Fibroblast of villous mesenchyme (primary cell): ENCODE measurements at places on chromosomes 16 and 17. TPM values are rescaled to one million over a fixed set of nuclear protein-coding genes. Genes with fewer than 3 reads are reported as not detected.
A peak's percentile ranks its signal among the peaks of the same experiment; 100 is the strongest.

GRCh38 chr17:8924595-8924994, 40.9 kb downstream of the PIK3R5 start:
- no peak for DNase-seq

DNA sequence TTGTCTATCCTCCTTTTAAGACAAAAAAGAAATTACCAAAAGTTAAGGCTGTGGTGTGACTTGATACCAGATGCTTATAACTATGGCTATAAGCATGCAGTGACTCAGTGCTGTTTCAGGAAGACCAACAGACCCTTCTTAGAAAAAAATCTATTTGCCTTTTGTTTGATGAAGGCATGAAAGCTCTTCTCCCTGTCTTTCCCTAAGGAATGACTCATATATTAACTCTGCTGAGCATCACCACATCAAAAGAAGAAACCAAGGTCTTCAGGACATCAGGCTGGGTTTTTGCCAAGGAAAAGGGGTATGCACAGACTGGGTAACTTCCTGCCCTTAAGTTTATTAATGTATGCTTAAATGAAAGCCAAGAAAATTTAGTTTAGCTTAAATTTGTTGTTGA, 47.1 kb downstream of the VMP1 start:
- peak; percentile 96 for DNase-seq

- DNase-seq, result peak; percentile 93
Measured at GRCh38 chr17:68701046-68701445, 99.9 kb upstream of the FAM20A start.

DNA sequence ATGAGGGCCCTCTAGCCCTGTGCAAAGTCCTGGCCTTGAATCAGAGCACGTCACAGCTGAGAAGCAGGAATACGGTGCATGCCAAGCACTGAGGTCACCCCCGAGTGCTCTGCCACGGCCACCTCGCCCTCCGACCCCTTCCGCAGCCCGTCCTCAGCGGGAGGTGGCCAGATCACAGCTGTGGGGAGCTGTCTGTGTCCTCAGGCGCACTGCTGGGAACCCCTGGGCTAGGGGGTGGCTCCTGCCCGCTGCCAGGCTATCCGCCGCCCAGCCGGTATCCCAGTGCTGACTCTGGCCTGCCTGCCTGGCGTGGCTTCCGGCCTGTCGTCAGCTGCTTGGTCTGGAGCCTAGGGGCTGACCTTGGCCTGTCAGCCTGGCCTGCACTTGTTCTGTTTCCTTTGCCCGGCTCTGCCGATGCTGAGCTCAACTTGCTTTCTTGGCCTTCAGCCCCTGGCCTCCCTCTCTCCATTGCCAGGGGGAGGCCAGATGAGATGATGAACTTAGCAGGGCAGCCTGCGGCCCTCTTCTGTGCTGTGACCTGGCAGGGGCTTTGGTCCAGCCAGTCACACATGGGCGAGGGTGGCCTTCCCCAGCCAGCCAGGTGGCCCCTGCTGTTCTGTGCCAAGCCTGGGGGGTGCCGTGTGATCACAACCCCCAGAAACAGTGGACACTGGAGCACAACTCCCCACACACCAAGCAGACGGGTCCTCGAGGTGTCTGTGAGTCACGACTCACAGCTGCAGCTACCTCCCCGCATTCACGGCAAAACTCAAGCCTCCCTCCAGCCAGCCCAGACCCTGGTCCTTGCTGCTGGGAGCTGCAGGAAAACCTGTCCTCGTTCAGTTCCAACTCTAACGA, 77.3 kb downstream of the ZDHHC7 start:
- DNase-seq, result peak; percentile 53

DNA sequence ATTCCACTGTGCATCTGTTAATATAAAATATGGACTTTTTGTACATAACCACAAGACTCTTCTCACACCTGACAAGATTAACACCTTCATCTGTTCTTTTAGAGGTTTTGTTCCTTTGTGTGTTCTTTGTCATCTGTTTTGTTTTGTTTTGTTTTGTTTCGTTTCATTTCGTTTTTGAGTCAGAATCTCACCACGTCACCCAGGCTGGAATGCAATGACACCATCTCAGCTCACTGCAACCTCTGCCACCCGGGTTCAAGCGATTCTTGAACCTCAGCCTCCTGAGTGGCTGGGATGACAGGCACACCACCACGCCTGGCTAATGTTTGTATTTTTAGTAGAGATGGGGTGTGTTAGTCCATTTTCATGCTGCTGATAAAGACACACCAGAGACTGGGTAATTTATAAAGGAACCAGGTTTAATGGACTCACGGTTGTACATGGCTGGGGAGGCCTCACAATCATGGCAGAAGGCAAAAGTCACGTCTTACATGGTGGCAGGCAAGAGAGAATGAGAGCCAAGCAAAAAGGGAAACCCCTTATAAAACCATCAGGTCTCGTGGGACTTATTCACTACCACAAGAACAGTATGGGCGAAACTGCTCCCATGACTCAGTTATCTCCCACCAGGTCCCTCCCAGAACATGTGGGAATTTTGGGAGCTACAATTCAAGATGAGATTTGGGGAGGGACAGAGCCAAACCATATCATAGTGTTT, 22.3 kb downstream of the C16orf90 start:
- peak; percentile 64 for DNase-seq

DNA sequence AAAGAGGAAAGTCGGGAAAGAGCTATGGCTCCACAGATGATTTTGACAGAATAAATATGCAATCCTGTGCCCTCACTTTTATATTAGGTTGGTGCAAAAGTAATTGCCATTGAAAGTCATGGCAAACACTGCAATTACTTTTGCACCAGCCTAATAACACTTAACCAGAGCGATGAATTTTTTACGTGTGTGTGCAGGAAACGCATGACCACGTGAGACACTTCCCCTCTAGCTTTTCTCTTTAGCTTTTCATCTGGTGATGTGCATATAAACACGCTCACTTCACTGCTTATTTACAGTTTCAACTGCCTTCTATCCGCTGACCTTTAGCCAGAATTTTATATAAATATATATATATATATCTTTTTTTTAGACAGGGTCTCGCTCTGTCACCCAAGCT, 216.3 kb upstream of the PSMD7 start:
- no peak for DNase-seq

DNA sequence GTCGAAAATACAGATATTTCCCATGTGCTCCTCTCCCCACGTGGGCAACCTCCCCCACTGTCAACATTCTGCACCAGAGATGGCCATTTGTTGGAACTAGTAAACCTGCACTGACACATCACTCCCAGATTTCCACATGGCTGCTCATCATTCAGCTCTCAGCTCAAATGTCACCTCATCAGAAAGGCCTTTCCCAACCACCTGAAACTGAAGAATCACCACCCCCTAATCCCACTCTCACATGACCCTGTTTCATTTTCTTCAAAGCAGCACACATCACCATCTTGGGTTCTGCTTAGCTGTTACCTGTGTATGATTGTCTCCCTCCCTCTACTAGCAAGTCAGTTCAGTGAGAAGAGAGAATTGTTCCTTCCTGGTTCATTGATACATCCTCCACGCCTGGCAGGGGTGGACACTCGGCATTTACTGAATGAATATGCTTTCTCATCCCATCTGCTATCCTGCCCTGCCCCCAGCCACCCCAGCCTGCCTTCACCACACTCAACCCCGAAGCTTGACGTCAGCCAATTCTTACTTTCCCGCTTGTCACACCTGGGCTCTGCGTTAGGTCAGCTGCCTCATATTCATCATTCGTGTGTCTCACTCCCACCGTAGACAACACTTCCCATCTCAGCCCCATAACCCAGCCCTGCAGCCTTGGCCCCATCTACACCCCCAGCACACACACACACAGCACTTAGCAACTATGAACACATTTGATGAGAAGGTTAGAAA, 1.5 kb downstream of the C17orf114 start:
- no peak for DNase-seq

- no peak for DNase-seq
Measured at GRCh38 chr17:78592991-78593329, 15.8 kb upstream of the DNAH17 start.

The HIRIP3 gene
- 4.7 and 6.8 TPM in 2 replicates for total RNA-seq

The USP32 gene
- total RNA-seq, result 78.9 and 95.4 TPM in 2 replicates

The NHLRC4 gene
- 1.7 and 3.2 TPM in 2 replicates for total RNA-seq

GRCh38 chr16:57732714-57733113, 2.9 kb upstream of the KATNB1 start:
- DNase-seq, result no peak

DNA sequence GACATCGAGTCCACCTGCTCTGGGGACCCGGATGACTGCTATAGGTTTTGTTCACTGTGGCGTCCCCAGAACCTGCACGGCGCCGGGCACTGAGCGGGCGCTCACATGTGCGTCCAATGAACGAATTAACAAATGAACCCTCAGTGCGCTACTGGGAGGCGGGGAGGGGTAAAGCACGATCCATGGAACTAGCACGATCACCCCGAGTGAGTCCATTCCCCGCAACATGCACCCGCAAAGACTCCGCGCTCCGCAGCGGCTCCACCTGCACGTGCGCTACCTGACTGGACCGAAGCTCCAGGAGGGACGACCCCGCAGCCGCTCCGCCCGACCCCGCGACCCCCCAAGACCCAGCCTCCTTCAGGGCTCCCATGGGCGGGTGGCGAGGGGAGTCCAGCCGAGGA, 491 bp downstream of the TRAP1 start:
- DNase-seq, result peak; percentile 13

The KRT31 gene
- total RNA-seq, result not detected in 2 replicates

The SPDYE4 gene
- not detected in 2 replicates for total RNA-seq

The IGFALS gene
- total RNA-seq, result under 0.01 TPM in 1 of 2 replicates, not detected in the other

DNA sequence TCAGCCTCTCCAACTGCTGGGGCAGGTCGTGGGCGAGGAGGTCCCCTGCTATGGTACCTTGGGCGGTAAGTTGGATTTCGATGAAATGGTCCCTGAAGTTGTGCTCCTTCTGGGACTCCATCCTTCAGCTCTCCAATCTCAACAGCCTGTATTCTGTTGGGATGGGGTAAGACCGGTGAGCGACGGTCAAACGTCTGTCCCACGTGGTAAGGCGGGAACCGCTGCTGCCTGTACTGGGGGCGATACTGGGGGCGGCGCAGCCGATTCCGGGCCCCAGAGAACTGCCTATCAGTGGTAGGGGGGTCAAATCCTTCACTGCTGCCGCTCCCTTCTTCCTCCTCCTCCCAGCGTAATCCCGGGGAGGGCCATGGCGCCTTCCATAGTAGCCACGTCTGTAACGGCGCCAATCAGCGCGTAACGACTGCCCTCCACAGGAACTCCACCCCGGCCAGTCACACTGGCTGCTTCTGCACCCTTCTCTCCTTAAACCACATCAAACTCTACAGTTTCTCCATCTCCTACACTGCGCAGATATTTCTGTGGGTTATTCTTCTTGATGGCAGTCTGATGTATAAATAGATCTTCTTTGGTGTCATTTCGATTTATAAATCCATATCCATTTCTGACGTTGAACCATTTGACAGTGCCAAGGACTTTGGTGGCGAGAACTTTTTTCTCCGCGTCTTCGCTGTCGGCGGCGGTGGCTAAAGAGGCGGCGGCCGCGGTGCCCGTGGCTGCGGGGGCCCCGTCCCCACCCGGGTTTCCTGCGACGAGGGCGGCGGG, 41.1 kb downstream of the AHSP start:
- no peak for DNase-seq
